Activated CD8-positive, alpha-beta memory T cell treated with anti-CD3 and anti-CD28 coated beads, Interleukin-2, amount 10 ng/mL, durations not matched to agents 7 days and 5 days (primary cell): ENCODE measurements at places on chromosomes 11 and 22.
A peak's percentile ranks its signal among the peaks of the same experiment; 100 is the strongest.

DNA sequence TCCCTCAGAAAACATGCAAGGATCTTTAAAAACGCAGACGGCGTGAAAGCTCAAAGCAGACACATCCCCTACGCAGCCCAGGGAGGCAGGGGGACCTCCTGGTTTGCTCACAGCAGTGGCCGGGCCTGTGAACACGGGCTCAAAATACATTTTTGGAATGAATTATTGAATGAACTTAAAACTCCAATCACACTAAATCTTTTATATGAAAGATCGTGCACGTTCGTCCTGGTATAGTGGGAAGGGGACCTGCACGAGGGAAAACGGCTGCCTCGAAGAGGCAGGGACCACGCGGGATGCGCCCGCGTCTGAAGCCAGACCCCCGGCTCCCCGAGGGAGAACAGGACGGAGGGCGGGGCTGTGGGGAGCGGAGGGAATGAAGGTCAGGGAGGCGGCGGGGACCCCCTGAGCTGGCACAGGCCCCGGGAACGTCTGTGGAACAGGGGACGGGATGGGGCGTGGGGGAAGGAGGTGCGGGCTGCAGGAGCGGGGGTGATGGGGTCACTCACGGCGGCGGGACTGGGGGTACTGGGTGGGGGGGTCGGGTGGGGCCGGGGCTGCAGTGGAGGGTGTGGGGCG is 1.3 kb upstream of the PANX2 start:
- DNase-seq = no peak

DNA sequence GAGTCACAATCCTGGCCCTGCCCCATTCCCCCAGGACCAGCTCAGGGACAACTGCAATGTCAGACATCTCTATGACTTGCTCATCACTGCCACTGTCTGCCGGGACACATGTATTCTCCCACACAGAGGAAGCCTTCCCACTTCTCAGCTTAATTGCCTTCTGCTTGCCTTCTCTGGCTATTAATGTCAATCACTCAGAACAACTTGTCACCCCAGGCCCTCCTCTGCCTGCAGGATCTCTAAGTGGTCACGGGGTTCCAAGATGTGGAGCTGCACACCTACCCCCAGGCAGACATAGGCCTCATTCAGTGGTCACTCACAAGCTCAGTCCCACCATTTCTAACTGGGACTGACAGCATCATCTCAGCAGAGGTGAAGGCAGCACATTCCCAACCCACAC is 15.1 kb downstream of the PLEKHA7 start:
- DNase-seq = no peak

DNA sequence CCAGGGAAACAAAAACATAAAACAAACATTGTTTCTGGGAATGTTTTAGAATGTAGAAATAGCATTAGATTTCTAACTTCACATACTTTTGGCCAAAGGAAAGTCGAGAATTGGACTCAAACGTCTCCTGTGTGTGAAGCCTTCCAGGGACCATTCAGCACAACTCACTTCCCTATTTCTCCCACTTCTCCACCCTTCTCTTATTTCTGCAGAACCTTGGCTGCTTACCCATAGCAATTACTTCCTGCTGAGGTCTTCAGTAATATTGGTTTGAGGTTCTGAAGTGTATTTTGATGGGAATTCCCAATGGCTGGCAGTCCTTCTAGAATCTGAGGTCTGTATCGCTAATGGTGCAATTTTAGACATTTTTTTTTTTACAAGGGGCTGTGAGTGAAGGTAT is 158.3 kb upstream of the SNX19 start:
- no peak for DNase-seq

- DNase-seq = no peak
Observed at GRCh38 chr22:35590634-35591295, 26.4 kb downstream of the MB start.

GRCh38 chr11:111082664-111083063 is 162.9 kb upstream of the POU2AF2 start:
- DNase-seq = no peak

- no peak for DNase-seq
Observed at GRCh38 chr11:119460582-119460981, 37.6 kb upstream of the THY1 start.

DNA sequence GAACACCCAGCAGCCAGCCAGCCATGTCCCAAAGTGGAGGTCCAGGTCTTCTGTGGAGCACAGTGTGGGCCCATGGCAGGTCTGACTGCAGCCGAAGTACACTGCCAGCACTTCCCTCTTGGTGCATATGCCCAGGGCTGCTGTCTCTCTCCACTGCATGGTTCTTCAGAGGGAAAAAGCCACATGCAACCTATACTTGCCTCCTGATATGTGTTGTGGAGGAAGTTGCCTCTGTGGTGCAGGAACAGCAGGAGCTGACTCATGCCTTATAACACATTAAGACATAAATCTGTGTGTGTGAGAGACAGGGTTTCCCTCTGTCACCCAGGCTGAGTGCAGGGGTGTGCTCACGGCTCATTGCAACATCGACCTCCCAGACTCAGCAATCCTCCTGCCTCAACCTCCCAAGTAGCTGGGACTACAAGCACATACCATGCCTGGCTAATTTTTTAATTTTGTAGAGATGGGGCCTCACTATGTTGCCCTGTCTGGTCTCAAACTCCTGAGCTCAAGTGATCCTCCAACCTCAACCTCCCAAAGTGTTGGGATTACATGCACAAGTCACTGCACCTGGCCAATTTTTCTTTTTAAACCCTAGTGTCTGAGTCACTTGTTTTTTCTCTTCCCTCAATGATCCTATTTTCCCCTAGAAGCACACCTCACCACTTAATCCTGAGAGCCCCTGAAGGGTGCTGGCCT is 98.8 kb downstream of the MPPED2 start:
- no peak for DNase-seq

- DNase-seq = no peak
Observed at GRCh38 chr22:27983361-27983791, 64.3 kb upstream of the PITPNB start.

- peak; percentile 71 for DNase-seq
Observed at GRCh38 chr11:102733232-102733875, 8.6 kb upstream of the MMP8 start.

DNA sequence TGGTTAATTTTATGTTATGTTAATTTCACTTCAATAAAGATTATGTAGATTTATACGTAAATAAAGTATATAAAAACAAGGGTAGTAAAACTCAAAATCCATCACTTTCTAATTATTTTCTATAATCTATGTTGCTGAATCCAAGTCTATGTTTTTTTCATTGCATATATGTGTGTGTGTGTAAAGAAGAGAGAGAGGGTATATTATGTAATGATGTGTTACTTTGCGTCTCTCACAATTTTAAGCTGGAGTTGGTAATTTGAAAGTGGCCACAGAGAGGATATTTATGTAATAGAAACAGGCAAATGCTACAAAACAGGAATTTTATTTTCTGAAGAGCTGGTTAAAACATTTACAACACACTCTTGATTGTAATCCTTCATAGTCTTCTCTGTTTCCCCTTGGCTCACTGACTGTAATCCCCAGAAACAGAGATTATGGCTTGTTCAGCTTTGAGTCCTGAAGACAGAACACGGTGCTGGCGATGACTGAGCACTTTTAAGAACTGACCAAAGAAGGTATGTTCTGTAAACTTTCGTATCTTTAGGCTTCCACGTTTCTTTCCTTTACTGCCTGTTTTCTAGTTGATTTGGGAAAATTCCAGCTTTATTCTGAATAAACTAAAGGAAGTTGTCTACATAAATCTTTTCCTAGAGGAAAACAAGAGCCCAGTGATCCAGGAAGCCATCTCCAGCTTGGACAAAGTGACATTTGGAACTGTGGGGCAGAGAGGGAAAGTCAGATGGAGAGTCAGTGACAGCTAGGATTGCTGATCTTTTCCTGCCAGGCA is 43.6 kb downstream of the OR2AG2 start:
- no peak for DNase-seq

DNA sequence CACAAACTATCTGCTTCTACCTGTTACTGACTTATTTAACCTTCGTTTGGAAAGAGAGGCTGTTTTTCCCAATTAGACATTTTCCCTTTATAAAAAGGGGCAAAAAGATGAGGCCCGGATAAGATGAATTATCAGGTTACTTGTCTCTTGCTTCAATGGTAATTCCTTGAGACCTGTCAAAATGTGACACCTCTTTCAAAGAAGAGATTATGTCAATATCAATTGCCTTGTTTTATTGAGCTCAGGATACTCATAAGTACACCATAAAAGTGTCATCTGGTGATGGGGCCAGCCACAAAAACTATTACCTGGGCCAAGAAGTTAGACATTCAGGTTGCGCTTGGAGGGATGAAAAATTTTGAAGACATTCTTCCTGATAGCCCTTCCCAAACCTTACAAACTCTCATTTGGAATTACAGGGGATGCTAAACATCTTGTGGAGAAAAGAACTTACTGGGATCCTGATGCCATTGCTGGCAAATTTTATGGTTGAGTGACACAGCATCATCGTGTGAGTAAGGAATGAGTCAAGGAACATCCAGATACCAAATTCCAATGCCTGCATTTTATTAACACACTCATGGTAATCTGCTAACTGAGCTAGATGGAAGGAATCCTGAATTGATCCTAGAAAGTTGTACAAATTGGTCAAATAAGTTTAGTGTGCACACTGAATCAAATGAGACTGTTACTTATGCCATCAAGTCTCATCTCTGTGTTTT is 1071.2 kb downstream of the LRRC4C start:
- no peak for DNase-seq

DNA sequence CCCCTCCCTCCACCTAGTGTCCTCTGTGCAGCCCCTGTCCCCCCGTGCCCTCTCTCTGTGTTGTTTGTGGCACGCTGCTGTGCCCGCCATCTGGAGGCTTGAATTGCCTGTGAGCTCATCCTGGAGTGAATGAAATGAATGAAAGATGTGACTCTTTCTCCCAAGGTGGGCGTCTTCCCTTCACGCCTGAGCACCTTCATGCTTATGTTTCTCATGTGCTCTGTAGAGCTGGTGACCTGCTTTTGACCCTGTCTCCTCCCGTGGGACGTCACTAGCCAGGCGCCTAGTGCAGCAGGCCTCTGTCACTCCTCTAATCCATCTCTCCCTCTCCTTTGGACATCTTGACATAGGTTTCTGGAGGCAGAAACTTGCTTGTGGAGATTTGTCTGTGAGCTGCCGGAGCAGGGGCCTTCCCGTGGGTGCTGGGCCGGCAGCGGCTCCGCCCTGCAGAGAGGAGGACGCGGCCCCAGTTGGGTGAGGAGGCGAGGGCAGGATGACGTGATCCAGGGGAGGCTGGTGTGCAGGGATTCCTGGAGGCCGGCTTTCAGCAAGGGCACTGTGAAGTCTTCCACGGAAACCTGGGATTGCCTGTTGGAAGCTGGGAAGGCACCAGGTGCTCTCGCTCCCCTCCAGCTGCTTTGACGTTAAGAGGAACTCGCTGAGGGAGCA is 40.6 kb downstream of the MUC6 start:
- no peak for DNase-seq

DNA sequence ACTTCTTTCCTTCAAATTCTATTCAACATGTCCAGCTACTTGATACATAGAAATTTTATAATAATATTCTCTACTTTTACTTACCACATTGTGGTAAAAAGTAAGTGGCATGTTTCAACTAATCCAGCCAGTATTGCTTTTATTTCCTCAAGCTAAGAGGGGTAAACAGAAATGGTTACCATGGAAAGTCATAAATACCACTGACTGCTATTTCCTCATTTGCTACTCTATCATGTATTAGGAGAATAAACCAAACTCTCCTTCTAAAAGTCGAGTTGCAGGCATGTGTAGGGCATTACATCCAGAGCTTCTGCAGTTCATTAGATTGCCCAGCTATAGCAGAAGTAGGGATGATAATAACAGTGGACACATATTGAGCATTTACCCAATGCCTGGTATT is 208.4 kb downstream of the MAML2 start:
- DNase-seq = no peak

- DNase-seq = no peak
Observed at GRCh38 chr11:58671983-58672633, 49.6 kb downstream of the CNTF start.

GRCh38 chr22:37819105-37819433 is 4.1 kb upstream of the GALR3 start:
- DNase-seq = no peak

- no peak for DNase-seq
Observed at GRCh38 chr11:67416416-67417335, 1.2 kb downstream of the CARNS1 start.

GRCh38 chr22:48316257-48317250 is 1511.1 kb downstream of the BRD1 start:
- DNase-seq = no peak

DNA sequence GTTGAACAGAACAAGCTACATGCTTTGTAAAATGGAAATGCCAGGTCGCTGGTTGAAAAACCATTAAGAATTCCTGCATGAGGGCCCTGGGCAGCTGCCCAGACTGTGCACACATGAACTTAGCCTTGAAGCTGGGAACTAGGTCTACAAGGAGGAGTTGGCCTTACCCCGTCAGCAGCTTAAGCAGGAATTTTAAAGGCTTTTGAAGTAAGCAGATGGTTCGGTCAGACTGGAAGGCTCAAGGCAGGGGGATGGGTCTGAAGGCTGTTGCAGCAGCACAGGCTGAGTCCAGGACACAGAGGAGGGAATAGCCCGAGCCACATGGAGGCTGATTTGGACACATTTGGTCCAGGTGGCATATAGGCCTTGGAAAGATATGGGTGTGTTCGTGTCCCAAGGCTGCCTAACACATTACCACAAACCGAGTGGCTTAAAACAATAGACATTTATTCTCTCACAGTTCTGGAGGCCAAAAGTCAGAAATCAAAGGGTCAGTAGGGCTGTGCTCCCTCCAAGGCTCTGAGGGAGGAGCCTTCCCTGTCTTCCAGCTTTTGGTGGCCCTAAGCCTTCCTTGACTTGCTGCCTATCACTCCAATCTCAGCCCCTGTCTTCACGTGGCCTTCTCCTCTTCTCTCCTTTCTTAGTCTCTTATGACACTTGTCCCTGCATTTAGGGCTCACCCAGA is 11.6 kb downstream of the LIF start:
- DNase-seq = no peak

DNA sequence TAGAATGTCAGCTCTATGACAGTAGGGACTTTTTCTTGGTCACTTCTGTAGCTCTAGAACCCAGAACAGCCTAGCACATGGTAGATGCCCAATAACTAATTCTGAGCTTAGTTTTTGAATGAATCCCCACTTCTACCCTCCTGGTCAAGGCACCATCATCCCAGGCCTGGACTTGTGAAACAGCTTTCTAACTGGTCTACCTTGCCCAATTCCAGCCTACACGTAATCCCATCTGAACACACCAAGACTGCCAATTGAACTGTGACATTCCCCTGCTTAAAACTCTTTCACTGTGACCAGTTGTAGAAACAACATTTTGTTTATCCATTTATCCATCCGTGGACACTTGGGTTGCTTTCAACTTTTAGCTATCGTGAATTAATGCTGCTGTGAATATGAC is 6.1 kb upstream of the FOLR3 start:
- no peak for DNase-seq

DNA sequence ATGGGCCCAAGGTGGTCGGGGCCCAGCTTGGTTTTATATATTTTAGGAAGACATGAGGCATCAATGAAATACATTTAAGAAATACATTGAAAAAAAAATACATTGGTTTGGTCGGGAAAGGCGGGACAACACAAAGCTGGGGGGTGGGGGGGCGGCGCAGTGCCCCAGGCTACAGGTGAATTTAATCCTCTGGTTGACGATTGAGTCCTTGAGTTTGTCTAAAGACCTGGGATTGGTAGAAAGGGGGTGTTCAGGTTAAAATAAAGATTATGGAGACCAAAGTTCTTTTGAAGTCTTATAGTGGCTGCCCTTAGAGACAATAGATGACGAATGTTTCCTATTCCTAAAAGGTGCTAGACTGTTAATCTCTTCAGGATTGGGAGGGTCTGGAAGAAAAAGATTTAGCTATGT is 3.1 kb downstream of the IFITM1 start:
- no peak for DNase-seq

- no peak for DNase-seq
Observed at GRCh38 chr11:12702999-12703453, 28.8 kb downstream of the TEAD1 start.

GRCh38 chr11:88521799-88522201 is 184.3 kb upstream of the CTSC start:
- no peak for DNase-seq
